OCI-LY7 (cell line): ENCODE measurements at places on chromosomes 7 and 10. TPM values are rescaled to one million over a fixed set of nuclear protein-coding genes. Genes with fewer than 3 reads are reported as not detected.
A peak's percentile ranks its signal among the peaks of the same experiment; 100 is the strongest.

DNA sequence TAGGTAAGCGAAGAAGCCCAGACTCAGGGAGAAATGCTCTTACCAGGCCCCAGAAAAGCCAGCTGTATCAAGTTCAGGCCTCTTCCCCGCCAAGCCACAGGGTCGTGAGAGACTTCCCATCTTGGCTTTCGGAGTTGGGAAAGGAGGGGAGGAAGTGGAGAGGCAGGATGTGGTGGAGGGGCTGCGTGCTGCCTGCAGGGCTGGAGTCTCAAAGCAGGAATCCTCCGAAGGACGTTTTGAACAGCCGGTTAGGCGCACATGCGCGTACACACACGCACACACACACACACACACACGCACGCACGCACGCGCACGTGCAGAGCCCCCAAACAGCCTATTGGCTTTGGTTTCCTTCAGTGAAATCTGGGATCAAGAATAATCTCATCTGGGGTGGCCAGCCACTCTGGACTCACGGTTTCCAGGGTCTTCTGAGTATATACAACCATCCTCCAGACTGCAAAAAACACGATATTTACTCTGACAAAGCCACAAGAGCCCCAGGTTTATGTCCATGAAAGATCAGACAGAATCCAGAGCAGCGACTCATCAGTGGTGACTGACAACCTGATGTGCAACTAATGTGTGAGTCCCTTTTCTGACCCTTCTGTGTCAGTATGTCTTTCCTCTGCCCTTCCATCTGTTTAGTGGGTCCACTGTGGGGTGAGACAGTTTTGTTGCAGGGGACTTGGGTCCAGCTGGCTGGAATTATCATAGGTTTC lies 115.0 kb upstream of the ZNF438 start:
- DNase-seq: no peak

- no peak for DNase-seq
These were observed 297.6 kb downstream of the MTERF1 start for GRCh38 chr7:91582799-91583477.

- DNase-seq: no peak
These were observed 1.8 kb downstream of the CLEC2L start for GRCh38 chr7:139525239-139525638.

DNA sequence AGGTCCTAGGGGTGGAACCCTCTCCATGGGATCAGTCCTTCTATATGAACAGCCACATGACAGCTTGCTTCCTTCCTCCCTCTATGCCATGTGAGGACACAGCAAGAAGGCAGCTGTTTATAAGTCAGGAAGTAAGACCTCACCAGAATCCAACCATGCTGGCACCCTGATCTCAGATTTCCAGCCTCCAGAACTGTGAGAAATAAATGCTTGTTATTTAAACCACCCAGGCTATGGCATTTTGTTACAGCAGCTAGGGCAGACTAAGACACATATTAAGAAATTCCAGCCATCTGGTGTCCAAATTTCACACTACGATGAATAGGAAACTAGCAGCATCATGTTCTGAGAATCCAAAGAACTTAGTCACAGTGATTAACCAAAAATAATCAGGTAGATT lies 140.1 kb downstream of the ZFAND4 start:
- no peak for DNase-seq

DNA sequence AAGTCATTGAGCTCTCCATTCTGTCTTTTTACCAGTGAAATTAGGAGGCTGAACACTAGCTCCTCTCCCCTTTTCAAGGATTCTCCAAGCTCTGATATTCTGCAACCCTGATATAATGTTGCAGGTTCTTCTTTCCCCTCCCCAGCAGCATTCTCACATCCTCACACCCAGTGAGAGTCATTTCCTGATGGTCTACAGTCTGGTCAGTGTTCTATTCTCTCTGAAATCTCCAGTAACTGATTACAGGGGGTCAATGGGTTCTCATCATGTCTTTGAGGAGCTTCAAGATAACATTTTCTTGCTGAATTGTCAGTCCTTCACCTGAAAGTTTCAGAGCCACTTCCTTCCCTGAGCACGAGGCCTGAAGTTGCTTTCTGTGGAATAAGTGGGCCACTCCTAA lies 299.4 kb downstream of the PTEN start:
- no peak for DNase-seq

DNA sequence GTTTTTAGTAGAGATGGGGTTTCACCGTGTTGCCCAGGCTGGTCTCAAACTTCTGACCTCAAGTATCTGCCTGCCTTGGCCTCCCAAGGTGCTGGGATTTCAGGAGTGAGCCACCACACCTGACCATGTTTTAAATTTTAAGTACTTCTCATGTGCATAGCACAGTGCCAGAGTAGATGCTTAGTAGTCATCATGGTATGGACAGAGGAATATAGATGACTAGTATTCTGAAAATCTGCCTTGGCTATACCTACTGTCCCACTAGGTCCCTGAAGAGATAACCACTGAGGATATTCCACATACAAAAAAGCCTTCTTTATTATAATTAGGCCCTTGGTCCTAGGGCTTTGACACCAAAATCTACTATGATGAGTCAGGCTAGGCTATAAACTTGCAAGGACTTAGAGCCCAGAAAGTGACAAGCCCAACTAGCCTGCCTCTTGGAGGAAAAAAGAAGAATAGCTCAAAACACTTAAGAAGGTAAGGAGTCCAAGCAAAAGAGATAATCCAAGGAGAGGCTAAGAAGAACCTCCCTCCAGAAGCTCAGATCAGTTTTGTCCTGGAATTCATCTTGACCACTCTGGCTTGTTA lies 34.0 kb downstream of the LUC7L2 start:
- no peak for DNase-seq

GRCh38 chr10:13787015-13787421 lies 200.3 kb downstream of the PRPF18 start:
- DNase-seq: peak; percentile 79

- no peak for DNase-seq
These were observed 213.6 kb downstream of the CELF2 start for GRCh38 chr10:11231285-11231684.

DNA sequence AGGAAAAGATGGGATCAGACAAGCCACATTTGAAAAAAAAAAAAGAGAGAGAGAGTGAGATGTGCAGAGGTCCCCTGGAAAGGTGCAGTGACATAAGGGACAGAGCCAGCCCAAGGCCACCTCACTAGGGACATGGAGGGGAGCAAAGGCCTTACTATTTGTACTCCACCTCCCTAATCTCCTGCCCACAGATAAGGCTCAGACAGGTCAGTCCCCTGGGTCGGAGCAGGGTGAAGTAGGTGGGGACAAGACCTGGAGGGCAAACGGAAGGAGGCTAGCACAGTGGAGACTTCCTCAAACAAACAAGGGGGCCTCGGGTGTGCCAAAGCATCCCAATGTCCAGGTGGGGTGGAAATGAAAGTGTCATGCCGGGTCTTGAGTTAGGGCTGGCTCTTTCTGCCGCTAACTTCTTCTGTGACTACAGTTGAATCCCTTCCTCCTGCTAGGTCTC lies 7.0 kb downstream of the PRF1 start:
- DNase-seq: no peak

- no peak for DNase-seq
These were observed 100.1 kb upstream of the PTN start for GRCh38 chr7:137443616-137444015.

NRP1 gene
- not detected in 2 replicates for total RNA-seq

TAS2R3 gene
- 1.5 and 2.4 TPM in 2 replicates for total RNA-seq

DNA sequence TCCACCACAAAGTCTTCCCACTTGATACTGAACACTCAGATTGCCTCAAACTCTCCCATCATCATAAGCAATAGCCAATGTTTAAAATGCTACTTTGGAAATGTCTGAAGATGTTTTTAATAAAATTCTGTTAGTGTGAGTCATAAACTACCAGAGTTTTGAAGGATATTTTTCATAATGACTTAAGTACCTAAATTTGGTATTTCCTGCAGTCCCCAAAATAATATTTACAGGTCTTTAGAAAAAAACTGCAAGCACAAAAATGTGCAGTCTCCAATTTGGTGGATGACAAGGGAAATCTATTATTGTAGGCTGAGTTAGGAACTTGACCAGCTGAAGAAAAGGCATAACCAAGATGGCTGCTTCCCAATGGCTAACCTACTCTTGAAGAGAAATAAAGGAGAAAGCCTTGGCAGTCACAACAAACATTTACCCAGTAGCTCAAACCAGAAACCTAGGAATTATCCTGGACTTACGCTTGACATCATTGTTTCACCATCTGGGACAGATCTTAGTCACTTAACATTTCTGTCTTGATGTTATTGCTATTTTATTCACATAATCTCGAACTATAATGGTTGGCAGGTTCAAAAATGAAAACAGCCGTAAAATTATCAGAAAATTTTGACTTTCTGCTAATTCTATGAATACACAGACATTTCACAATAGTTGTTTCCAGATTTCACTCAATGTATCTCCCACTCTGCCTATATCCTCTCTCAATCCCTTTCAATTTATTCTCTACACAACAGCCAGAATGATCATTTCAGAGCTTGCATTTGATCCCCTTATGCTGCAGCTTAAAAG lies 111.2 kb upstream of the STEAP1B start:
- no peak for DNase-seq

WDR11 gene
- total RNA-seq: 47.1 and 58.9 TPM in 2 replicates

DNA sequence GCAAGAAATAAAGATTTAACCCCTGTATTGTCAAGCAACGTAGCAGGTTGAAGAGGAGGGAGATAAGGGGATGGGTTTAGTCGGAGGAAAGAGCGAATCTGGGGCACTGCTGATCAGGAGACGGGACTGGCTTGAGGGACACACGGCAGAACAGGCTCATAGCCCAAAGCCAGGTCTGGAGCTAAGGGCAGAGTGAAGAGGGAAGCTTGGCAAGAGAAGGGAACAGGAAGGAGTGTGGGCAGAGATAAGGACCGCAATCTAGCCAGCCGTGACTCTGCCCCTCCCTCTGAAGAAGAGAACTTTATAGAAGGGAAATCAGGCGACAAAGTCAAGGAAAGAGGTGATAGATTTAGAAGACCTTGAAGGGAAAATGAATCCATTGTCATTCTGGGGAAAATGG lies 67.6 kb downstream of the CAV1 start:
- no peak for DNase-seq

DNA sequence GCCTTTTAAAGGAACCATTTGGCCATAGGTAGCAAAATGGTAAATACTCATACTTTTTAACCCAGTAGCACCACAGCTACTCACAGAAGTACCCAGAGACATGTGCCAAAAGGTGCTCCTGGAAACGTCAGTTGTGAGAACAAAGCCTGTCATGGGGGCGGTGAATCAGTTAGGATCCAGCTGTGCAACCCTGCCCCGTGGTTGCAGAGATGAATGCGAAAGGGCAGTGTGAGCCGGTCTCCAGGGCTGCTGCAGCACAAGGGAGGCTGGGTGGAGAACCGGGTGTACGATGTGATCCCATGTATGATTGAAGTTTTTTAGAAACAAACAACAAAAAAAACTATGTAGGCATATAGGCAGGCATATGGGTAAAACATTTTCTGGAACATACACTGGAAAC lies 1.3 kb upstream of the LRRC18 start:
- no peak for DNase-seq

DNA sequence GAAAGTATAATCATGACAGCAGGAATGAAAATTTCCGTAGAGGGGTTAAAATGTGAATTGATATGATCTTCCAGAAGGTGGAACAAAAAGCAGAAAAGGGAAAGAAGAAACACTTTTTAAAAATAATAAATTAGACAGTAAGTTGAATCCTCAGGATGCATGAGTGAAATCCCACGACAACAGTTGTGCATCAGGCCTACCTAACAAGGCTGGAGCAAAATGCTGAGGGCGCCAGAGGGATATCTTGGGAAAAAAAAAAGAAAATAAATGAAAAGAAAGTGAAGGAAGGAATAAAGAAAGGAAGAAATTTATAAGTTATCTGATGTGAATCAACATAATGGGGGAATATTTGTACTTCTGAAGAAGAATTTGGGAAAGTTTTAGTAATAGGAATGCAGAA lies 13.0 kb upstream of the HUS1 start:
- DNase-seq: no peak

DNA sequence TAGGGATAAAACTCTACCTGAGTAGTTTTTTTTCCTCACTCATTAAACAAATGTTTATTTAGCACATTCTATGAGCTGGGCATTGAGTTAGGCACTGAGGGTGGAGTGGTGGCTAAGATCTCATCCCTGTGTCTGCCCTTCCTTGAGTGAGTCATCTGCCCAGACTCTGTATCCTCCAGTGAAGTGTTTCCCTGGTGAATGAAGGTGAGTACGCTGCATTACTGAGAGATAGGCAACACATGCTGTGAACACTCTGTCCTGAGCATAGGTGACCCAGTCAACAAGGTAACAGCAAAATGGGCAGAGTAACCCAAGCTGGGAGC lies 5.8 kb downstream of the PITX3 start:
- no peak for DNase-seq

DNA sequence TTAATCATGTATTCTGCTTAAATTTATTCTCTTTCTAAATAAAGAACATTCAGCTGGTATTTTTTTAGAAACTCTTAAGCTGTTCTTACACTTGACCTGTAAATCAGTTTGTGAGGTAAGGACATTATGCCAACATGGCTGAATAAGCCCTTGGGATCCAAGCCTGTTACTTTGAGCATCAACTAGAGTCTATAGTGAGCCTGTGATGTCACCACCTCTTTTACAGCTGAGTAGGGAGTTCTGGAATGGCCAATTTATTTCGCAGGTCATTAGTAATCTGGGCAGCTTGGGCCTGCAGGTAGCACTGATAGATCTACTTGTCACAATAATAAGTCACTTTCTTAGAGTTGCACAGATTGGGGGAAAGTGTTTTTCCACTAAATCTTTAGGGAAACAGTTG lies 915.2 kb upstream of the MBL2 start:
- DNase-seq: no peak

CLEC5A gene
- not detected in 2 replicates for total RNA-seq

DNA sequence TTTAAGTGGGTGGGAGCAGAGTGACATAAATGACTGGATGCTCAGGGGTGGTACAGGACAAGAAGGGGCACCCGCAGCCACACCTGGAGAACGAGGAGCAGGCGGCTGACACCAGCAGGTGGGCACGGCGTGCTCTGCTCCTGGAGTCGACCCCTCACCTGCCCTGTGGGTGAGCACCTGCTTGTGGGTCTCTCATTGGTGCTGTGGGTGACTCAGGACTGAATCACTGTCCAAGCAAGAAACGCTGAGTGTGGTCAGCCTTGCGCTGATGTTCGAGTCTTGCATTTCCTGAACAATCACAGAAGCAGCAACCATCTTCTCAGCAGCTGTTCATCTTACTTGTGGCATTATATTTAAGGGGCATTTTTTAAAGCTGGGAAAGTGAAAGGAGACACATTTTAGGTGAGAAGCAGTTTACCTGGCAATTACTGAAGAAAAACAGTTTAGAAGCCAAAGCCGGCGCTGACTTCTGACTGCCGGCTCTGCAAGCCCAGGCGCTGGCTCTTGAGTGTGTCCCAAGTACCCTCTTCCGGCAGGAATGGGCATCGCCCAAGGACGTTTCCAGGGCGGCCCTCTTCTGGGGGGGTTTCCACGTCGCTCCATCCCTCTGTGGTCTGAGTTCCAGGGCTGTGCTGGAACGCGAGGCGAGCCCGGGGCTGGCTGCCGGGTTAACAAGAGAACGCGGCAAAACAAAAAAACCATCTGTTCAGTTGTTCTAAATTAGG lies 145.2 kb upstream of the PFKP start:
- DNase-seq: no peak

DNA sequence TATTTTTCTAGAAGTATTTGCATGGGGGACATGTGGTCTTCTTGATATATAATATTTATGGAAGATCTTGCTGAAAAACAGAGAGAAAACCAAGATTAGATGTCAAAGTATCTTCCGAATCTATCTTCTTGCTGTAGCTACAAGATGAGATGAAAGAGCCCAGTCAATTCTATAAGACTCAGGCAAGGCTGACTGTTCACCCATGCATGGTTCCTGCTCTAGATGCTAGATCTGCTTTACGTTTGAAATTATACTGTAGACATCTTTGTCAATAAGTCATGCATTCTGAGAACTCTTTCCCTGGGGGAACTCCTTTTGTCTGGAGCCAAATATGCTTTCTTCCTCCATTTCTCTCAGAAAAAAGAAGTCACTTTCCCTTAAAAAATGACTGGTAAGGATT lies 1292.0 kb downstream of the XPNPEP1 start:
- DNase-seq: peak; percentile 47

SH2D4B gene
- not detected in 2 replicates for total RNA-seq
